ENCODE measurements at places on chromosomes 1 and 21. TPM values are rescaled to one million over a fixed set of nuclear protein-coding genes. Genes with fewer than 3 reads are reported as not detected.

GRCh38 chr1:9705337-9706093 is 54.0 kb downstream of the PIK3CD start:
- no peak for DNase-seq

- DNase-seq: peak; percentile 85
These were observed 13.2 kb upstream of the EPS8L3 start for GRCh38 chr1:109776911-109777310.

Gene NHLH2
- 1.2 TPM for total RNA-seq

Gene DIPK1A
- 3.8 TPM for total RNA-seq

Gene HCRTR1
- total RNA-seq: not detected

Gene DIO1
- total RNA-seq: not detected

Data from H9 (cell line).